GM04504 (cell line): ENCODE measurements at places on chromosomes 12 and 14.
A peak's percentile ranks its signal among the peaks of the same experiment; 100 is the strongest.

DNA sequence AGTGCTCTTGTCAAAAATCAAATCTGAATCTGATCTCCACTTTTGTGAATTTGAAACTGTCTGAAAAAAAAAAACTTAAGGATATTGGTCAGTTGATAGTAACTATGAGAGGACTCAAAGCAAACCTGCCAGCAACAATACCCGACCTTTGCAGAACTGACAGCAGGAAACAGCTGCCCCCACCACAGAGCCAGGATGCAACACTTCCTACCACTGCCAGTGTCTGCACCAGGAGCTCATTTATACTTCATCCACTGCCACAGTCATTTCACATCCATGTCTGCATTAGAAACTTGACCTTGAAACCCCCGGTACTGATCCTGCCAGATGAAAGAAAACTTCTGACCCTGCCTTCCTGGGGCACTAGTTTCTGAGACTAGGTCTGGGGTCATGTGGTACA, 27.4 kb upstream of the RXYLT1 start:
- no peak for DNase-seq

- DNase-seq, result no peak
Observed at GRCh38 chr12:45256721-45257120, 40.8 kb downstream of the ANO6 start.

GRCh38 chr12:27822076-27822712, 42.2 kb upstream of the MANSC4 start:
- peak; percentile 35 for DNase-seq

DNA sequence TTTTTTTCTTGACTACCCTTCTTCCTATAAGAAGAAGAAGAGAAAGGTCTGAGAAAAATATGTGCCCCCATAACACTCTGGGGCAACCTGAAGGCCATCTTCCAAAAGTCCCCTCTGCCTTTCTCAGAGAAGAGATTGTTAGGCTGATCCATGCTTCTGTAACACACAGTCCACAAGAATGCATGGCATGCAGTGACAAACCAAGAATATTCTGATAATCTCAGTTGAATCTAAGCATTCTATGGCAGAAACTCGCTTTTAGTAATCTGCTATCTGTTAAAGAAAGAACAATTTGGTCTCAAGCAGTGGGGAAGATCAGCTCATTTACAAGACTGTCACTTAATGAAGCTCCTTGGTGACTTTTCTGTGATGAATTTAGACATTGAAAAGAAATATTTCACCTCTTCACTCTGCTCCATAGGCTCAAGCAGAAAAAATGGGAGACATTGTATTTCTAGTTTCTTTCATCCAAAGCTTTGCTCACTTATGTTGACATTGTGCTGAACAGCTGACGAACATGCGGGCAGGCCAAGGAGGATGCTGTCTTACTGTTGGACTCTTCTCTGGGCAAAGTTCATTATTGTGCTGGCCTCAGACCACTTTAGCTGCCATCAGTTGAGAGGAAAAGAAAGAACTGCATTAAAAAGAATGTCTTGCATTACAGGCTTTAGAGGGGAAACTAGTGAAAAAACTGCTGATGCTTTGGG, 957.1 kb downstream of the DIO2 start:
- DNase-seq, result no peak

DNA sequence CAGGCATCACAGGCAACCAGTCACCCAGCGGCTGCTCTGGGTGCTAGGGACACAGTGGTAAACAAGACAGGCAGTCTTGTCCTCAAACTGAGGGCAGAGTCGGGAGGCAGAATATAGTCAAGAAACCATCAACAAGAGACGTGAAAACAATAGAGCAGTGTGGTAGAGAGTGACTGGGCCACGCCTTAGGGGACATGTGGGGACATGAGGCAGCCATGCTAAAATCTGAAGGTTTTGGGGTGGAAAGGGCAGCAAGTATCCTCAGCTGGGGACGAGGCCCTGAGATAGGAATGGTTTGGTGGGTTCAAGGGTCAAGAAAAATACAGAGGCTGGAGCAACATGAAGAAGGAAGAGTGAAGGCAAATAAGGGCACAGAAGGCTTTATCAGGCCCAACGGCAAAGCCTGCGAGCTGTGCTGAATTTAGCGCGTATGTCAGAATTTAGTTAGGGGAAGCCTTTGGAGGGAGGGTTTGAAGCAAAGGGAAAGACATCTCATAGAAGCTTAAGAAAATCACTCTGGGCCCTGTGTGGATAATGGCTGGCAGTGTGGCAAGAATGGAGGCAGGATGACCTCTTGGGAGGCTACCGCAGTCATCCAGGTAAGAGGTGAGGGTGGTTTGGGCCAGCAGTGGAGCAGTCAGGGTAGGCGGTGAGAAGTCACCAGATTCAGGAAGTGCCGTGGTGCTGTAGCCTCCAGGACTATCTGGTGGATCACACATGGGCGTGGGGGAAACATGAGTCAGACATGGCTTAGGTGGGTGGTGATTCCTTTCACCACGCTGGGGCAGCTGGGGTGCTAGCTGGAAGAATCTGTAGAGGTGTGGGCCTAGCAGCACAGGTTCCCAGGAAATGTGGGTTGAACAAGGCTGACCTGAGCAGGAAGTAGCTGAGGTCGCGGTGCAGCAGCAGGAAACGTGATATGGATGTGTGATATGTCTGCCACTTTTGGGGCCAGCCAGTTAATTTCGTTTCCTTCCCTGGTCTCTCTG, 3.0 kb downstream of the EVL start:
- no peak for DNase-seq

- DNase-seq, result peak; percentile 90
Observed at GRCh38 chr14:68137704-68138619, 318.4 kb downstream of the RAD51B start.

DNA sequence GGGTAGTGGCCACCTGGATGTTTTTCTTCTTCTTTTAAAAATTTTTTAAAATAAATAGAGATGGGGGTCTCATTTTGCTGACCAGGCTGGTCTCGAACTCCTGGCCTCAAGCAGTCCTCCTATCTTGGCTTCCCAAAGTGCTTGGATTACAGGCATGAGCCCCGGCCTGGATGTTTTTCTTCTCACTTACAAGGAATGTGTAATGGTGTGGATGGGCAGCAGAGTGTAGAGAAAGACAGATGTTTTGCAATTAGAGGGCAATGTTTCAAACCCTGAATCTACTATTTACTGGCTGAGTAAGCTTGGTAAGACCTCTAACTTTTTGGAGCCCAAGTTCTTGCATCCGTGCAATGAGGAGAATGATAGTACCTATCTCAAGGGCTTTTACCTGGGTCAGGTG, 48.1 kb downstream of the ADCK1 start:
- DNase-seq, result peak; percentile 19

GRCh38 chr12:90163975-90164374, 455.3 kb upstream of the ATP2B1 start:
- DNase-seq, result no peak

DNA sequence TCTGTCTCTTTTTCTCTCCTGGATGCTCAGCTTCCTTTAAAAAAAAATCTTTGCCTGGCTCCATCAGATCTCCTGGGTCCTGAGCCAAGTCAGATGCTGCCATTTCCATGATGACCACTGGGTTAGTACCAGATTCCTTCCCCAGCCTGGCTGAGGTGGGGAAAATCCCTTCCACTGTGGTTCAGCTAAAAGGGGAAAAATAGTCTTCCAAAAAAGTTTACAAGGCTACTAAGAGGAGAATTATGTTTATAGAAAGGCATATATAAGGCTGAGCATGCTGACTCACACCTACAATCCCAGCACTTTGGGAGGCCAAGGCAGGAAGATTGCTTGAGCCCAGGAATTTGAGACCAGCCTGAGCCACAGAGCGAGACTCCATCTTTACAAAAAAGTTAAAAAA, 28.4 kb upstream of the GAS2L3 start:
- DNase-seq, result no peak

- no peak for DNase-seq
Observed at GRCh38 chr12:16034136-16034817, 123.1 kb downstream of the DERA start.

DNA sequence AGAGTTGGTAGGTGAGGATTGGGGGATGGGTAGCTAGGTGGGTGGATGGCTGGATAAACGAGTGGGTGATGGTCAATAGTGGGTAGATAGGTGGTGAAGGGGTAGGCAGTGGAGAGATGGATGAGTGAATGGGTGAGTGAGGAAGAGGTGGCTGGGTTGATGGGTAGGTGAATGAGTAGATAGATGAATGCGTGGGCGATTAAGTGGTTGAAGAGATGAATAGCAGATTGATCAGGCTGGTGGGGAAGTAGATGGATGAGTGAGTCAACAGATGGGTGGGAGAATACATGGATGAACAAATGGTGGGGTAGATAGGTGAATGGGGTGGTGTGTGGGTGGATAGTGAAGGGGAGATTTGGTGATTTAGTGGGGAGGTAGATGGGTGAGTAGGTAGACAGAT, 51.1 kb downstream of the SYNE3 start:
- no peak for DNase-seq

DNA sequence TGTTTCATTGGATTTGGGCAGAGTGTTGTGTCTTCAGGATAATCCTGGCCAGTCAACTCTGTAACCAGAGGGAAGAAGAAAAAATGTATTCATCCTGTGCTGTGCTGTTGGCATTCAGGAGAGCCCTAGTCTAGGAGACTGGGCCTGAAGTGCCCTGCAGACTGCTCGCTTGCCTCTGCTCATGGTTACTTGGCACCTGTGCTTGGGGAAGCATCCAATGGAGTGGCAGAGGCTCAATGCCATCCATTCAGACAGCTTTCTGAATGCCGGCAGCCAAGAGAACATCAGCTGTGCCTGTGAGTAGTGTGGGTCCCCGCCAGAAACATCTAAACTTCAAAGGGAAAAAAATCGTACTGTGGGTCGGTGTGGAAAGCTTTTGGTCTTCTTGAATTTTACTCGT, 124.2 kb downstream of the SRGAP1 start:
- no peak for DNase-seq

- peak; percentile 37 for DNase-seq
Observed at GRCh38 chr14:80055667-80056496, 155.4 kb downstream of the DIO2 start.

DNA sequence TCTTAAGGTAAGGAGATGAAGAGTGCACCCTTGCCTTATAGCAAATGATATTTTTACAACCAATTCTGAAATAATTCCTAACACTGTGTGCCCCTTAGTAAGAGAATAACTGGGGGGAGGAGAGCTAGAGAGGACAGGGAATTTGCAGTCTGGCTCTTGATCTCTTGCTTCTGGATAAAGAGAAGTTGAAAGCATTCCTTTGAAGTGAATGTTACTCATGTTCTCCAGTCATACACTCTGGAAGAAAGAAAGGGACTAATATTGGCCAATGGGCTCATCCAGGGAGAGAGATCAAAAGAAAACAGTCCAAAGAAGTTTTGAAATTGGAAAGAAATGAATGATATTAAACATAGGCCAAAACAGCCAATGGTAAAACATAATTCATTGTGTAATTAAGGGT, 25.3 kb downstream of the C12orf75 start:
- no peak for DNase-seq
